ENCODE measurements at places on chromosomes 7 and 10. TPM values are rescaled to one million over a fixed set of nuclear protein-coding genes. Genes with fewer than 3 reads are reported as not detected.

Gene FLNC
- not detected for total RNA-seq

Gene EPHA1
- total RNA-seq, result 61.2 TPM

Gene NRCAM
- total RNA-seq, result 7.5 TPM

DNA sequence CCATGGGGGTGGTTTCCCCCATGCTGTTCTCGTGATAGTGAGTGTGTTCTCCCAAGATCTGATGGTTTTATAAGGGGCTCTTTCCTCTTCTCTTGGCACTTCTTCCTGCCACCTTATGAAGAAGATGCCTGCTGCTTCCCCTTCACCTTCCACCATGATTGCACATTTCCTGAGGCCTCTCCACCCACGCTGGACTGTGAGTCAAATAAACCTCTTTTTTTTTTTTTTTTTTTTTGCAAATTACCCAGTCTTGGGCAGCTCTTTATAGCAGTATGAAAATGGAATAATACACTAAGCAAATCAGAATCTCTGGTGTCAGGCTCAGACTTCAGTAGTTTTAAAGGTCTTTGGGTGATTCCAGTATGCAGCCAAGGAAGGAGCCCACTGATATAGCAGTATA, 28.2 kb downstream of the TAS2R41 start:
- DNase-seq, result no peak

- no peak for DNase-seq
Measured at GRCh38 chr10:69324583-69324982, 46.3 kb downstream of the HK1 start.

- no peak for DNase-seq
Measured at GRCh38 chr7:94382746-94383145, 11.9 kb upstream of the COL1A2 start.

- DNase-seq, result no peak
Measured at GRCh38 chr10:34539533-34540315, 275.4 kb downstream of the PARD3 start.

- DNase-seq, result no peak
Measured at GRCh38 chr10:85976267-85976793, 390.3 kb downstream of the GRID1 start.

DNA sequence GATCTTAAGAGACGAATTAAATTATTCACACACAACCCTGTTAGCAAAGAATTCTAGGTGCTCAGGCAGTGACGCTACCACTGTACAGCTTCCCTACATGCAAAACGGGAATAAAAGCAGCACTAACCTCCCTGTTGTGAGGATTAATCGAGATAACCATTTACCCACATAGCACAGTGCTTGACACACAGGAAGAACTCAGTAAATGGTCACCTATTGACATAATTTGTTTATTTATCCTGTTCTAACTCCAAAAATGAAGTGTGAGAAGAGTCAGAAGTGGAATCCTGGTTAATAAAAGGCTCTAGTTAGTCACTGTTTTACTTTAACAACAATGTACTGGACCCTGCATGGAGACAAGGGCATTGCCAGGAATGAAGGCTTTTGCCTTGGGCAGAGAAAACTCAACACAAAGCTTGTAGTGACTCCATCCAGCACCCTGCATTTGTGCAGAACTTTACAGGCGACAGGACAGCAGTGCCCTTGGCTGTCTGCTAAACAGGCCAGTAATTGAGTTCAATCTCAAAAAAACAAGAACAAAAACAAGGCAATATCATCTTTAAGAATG, 103.8 kb downstream of the SORBS1 start:
- no peak for DNase-seq

DNA sequence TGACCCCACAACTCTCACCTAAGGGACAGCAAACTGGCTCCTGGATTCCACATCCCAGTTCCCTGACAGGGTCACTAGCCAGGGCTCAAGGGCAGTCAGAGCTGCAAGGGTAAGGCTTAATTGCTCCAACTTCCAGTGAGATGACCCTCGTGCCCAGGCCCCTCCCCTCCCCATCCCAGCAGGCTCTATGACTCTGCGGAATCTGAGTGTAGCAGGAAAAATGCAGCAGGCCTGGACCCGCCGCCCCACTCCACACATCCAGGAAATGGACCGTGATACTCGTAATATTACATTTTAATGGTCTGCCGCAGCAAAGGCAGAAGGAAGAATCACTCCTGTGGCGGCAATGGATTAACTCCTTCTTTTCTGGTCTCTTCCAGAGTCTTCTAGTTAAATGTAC, 91.7 kb upstream of the CHST15 start:
- DNase-seq, result no peak

DNA sequence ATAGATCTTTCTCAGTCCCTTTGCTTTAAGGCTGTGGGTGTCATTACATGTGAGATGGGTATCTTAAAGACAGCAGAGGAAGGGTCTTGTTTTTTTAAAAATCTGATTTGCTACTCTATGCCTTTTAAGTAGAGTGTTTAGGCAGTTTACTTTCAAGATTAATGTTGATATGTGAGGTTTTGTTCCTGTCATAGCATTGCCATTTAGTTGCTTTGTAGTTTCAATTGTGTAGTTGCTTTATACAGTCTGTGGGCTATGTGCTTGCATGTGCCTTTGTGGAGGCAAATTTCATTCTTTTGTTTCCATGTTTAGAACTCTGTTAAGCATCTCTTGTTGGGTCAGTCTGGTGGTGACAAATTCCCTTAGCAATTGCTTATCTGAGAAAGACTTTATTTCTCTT, 54.6 kb downstream of the ZNF783 start:
- no peak for DNase-seq

- DNase-seq, result no peak
Measured at GRCh38 chr7:98617960-98618418, 904 bp downstream of the NPTX2 start.

DNA sequence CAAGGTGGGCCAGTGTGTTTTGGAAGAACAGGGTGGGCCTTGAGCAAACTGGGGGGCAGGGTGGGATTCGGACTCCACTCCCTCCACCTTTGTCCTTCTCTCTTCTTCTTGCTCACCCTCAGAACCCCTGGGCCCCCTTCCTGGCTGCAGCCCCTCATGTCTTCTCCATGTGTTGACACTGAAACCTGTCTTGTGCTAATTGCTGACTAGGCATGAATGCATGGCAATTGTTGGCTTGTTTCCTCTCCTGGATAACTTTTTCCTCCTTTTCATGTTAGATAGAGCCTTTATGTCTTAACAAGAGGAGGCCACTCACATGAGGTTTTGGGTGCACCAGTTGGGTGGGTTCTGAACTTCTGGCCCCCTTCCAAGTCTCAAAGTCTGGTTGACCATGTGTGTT, 181.6 kb upstream of the MKI67 start:
- DNase-seq, result no peak
